ENCODE measurements at places on chromosomes 4 and X.

- no peak for DNase-seq
Observed at GRCh38 chr4:42588909-42589308, 68.0 kb downstream of the ATP8A1 start.

GRCh38 chrX:25013632-25014365, 2.0 kb downstream of the ARX start:
- no peak for DNase-seq

GRCh38 chr4:169611157-169611556, 1.2 kb downstream of the NEK1 start:
- no peak for DNase-seq

DNA sequence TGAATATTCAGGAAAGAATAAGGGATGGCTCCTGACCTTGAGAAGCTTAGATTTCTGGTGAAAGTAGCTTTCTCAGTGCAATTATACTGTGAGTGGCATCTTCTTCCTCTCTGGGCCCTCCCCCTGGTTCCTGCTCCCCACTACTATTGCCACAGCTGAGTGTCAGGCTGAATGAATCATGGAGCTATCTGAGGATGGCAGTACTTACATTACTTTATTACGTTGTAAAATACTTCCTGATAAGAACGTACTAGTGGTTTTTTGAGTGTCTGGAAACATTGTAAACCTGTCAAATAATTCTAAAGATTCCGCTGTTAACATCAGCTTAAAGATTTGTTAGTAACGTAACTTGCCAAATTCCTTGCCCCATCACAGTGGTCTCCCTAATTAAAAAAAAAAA, 36.2 kb downstream of the ARHGAP10 start:
- DNase-seq, result no peak

DNA sequence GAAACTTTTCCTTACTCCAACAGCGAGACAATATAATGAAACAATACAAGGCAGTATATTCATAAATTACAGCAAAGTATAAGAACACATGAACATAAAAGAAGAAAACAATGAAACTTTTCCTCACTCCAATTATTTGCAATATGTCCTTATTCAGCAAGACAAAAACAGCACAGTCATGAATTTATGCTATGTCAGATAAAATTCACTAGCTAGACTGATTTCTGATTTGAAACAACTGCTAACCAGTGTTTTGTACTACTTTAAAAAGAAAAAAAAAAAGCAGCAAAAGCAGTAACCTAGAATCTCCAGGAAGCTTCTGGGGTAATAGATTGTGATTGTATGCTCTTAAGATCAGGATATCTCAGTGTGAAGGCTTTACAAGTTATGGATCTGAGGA, 45.2 kb upstream of the UNC5C start:
- DNase-seq, result no peak

DNA sequence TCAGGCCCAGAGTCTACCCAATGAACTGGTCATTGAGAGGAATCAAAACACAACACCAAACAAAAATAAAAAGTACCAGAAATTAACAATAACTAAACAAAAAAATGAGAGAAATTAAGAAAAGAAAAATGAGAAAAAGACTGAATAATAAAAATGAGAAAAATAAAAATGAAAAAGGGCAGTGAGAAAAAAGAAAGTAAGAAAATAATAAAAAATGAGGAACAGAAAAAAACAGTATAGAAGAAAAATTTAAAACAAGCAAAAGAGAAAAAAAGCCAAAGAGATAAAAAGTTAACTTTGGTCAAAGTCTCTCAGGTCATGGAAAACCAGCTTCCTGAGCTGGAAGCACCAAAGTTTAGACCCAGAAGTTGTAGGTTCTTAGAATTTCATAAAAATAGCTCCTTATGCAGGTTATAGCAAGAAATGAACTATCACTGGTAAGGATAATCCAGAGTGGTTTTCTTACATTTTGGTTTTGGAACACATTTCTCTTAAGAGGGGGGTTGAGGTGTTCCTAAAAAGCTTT, 51.0 kb upstream of the WDR17 start:
- DNase-seq, result no peak

- DNase-seq, result no peak
Observed at GRCh38 chrX:54043541-54044125, 640 bp downstream of the PHF8 start.

DNA sequence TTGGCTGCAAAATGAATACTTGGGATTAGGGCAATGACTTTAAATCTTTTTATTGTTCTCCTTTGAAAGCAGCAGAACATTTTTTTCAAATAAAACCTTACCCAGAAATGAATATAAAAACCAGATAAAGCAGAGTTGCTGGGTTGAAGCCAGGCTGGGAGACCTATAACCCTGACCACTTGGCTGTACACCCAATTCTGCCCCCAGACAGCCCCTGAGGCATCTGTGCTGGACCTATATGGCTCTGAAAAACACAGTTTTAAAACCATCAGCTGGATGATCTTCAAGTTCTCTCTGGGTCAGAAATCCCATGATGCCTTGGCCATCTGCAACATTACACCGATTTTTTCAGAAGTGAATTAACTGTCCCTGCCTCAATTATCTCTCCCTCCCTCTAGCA, 23.7 kb upstream of the GLRA2 start:
- no peak for DNase-seq

GRCh38 chrX:41350976-41351569, 17.1 kb downstream of the DDX3X start:
- no peak for DNase-seq

DNA sequence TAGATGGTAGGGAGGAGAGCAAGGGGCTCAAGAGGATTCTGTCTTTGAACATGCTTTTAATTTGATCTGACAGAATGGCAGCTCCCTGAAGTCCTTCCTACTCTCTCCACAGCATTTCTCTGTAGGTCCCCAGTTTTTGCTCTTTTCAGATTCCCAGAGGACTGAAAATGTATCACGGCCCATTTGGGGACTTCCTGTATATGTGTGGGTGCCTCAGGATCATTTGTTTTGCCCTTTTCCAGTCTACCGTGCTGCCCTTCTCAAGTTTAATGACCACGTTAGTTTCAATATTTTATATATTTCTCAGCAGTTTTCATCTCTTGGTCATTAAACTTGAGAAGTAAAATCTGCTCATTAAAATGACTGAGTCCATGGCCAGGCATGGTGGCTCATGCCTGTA, 2.3 kb downstream of the TBC1D1 start:
- DNase-seq, result no peak

- DNase-seq, result no peak
Observed at GRCh38 chr4:108417923-108418322, 202.5 kb upstream of the RPL34 start.

Data from stimulated activated CD8-positive, alpha-beta memory T cell treated with anti-CD3 and anti-CD28 coated beads, Interleukin-15, amount 100 ng/mL, for 24 hours (primary cell).